Fibroblast of skin of back (primary cell): ENCODE measurements at places on chromosomes 2 and 18.
A peak's percentile ranks its signal among the peaks of the same experiment; 100 is the strongest.

GRCh38 chr2:100422320-100423055 is 5.0 kb upstream of the CHST10 start:
- DNase-seq = peak; percentile 42

GRCh38 chr2:217729421-217730053 is 273.3 kb downstream of the TNS1 start:
- peak; percentile 58 for DNase-seq

DNA sequence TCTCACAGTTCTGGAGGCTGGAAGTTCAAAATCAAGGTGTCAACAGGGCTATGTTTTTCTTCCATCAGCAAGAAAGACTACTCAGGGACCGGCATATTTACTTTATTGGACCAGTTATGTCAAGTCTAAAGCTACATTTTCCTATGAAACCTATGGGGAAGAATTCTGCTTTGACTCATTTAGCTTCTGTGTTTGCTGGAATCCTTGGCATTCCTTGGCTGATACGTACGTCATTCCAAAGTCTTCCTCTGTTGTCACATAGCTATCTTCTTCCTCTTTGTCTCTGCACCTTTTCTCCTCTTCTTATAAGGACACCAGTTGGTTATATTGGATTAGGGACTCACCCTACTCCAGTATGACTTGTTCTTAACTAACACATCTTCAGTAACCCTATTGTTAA is 137.4 kb upstream of the FBXO11 start:
- DNase-seq = peak; percentile 27

- peak; percentile 62 for DNase-seq
Measured at GRCh38 chr2:237662671-237663093, 35.3 kb downstream of the LRRFIP1 start.

- DNase-seq = no peak
Measured at GRCh38 chr2:136436936-136437335, 319.0 kb upstream of the CXCR4 start.

GRCh38 chr18:65091744-65092329 is 659.0 kb upstream of the CDH7 start:
- DNase-seq = peak; percentile 20

GRCh38 chr2:169509955-169510354 is 453 bp downstream of the KLHL41 start:
- DNase-seq = no peak

DNA sequence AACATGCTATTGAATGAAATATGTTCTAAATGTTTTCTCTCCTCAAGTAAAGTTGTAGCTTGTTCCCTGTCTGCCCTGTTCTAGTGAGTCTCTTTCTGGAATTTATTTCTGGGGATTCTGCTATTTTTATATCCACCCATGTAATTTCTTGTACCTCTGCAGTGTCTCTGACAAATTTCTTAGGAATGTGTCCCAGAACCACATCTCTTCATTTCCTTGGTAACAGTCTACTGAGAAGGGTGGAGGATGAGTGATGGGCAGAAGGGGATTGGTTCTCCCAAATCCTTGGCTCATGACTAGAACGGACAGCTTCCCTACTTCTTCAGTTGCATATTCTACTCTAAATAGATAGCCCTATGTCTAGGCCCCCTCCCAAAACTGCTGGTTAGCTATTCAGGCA is 490.6 kb upstream of the LINC00305 start:
- peak; percentile 74 for DNase-seq

DNA sequence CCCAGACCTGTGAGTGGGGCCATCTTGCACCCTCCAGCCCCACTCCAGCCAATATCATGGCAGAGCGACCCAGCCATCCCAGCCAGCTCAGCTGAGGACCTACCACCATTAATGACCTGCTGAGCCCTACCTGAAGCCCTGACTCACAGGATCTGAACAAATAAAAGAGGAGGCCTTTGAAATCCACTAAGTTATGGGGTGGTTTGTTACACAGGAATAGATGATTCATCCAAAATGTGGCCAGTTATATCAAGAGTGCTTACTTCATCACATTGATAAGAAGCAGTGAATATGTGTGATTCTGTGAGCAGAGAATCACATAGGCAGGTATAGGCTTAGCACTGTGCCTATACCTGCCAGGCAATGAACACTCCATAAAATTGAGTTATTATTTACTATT is 34.7 kb upstream of the FAM124B start:
- no peak for DNase-seq

- no peak for DNase-seq
Measured at GRCh38 chr2:96082211-96083063, 33.9 kb downstream of the ADRA2B start.

GRCh38 chr2:145351864-145352425 is 832.0 kb upstream of the ZEB2 start:
- DNase-seq = no peak
